M059J (cell line): ENCODE measurements at places on chromosomes 4 and X. TPM values are rescaled to one million over a fixed set of nuclear protein-coding genes. Genes with fewer than 3 reads are reported as not detected.

The FGFBP2 gene
- not detected in 2 replicates for total RNA-seq

The SHROOM2 gene
- 0.98 and 4.4 TPM in 2 replicates for total RNA-seq

The TRPC5OS gene
- total RNA-seq = not detected in 2 replicates

The SUPT20HL2 gene
- 0.17 TPM in 1 of 2 replicates, not detected in the other for total RNA-seq

The AREG gene
- not detected in 2 replicates for total RNA-seq

The GNRHR gene
- not detected in 2 replicates for total RNA-seq

The USP9X gene
- total RNA-seq = 48.5 and 81.7 TPM in 2 replicates

The TMSB15A gene
- 13.7 and 21.5 TPM in 2 replicates for total RNA-seq

The ADH7 gene
- not detected in 2 replicates for total RNA-seq

- DNase-seq = no peak
These were observed 470.5 kb downstream of the BCOR start for GRCh38 chrX:39627257-39627656.

GRCh38 chr4:81421346-81422218 is 50.1 kb downstream of the RASGEF1B start:
- DNase-seq = peak; percentile 34

GRCh38 chr4:52983563-52984303 is 121.6 kb downstream of the RASL11B start:
- DNase-seq = peak; percentile 58

GRCh38 chr4:126592088-126592487 is 1040.7 kb upstream of the INTU start:
- no peak for DNase-seq

DNA sequence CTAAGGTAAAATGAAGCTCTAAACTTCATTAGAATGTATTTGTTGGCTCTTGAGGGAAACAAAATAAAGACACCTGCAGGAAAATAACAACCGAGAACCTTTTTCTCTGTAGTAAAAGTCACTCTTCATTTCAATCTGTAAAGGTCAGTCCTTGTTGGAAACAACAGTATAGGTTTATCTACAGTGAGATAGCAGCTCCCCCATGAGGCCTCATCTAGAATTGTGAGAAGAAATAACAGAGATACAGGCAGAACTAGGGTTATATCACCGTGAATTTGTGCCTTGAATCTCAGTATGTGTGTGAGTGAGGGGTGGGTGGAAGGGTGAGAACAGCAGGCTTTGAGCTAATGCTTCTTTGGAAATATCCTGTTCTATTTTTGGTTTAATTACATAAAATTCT is 107.8 kb upstream of the FMR1 start:
- DNase-seq = peak; percentile 4

GRCh38 chrX:108203540-108203939 is 112.0 kb downstream of the ATG4A start:
- DNase-seq = no peak

DNA sequence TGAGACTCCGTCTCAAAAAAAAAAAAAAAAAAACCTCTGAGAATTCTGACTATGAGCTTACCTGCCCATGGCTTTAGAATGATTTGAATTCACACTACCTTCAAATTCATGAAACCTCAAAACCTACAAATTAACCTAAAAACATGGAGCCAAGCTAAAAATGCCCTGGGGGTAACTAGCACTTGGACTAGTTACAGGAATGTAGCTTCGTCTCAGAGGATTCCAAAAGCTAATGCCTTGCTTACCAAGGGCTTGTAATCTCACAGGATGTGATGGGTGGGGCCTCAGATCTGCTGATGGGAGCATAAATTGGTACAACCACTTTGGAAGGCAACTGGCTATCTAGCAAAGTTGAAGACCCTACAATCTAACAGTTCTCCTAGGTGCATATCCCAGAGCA is 79.4 kb upstream of the SPRY1 start:
- DNase-seq = peak; percentile 59

DNA sequence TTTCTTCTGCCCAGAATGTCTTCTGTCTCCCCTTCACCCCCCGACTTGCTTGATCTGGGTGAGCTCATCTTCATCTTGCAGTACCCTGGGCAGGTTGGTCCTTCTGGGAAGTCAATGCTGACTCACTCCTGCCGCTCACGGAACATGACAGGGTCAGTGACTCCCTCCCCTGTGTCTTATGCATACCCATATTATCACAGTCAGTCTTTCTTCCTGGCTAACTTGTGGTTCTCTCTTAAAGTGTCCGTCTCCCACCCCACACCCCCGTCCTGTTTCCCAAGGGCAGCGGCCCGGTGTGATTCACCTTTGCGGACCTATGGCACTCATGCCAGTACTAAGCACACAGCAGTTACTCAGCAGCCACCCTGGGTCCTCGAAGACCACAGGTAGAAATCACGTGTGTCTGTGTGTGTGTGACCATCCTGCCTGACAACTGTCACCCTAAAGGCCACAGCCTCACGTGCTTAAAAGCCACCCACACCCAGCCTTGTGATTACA is 17.7 kb downstream of the IQSEC2 start:
- DNase-seq = peak; percentile 92

- DNase-seq = no peak
These were observed 142.7 kb downstream of the CPEB2 start for GRCh38 chr4:15144967-15145295.

GRCh38 chr4:73583666-73584065 is 36.6 kb downstream of the RASSF6 start:
- no peak for DNase-seq

DNA sequence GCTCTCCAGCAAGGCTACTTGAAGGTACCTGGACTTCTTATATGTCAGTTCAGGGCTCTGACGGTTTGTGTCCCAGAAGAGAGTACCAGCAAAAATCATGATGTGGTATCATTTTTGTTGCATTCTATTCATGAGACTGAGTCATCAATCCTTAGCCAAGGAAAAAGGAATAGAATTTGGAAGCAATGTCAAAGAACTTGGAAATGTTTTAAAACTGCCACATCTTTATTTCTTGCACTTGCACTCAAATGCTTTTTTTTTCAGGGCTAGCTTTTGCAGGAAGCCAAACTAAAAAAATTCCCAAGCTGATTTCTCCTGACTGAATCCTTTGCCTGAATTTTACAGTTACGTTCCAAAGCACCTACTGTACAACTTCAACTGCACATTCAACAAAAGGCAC is 112.4 kb downstream of the NPFFR2 start:
- no peak for DNase-seq

DNA sequence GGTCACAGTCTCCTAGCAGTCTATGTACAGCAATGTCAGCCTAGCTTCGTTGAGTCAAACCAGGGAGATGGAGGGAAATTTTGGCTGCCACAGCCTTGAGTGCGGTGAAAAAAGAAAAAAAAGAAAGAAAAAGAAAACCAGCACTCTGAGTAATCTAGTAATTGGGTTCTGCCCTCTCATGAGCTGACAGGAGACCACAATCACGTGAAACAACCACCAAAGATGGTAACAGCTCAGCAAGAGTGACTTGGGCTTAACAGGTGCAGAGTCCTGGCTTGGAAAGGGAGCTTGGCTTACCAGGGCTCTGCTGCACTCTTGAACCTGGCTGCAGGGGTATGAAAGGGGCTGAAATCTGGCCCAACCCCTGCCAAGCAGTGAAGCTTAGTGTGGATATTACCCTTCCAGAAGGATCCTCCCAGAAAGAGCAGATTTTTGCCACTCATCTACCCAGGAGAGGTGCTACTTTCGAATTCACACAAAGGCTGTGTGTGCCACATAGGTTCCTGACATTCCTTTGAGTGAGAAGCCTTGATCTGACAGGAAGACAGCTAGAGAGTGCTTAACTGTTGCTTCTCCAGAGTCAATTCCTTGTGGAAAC is 350.3 kb downstream of the PTTG2 start:
- peak; percentile 86 for DNase-seq

GRCh38 chrX:42602136-42602535 is 175.8 kb downstream of the PPP1R2C start:
- DNase-seq = no peak

DNA sequence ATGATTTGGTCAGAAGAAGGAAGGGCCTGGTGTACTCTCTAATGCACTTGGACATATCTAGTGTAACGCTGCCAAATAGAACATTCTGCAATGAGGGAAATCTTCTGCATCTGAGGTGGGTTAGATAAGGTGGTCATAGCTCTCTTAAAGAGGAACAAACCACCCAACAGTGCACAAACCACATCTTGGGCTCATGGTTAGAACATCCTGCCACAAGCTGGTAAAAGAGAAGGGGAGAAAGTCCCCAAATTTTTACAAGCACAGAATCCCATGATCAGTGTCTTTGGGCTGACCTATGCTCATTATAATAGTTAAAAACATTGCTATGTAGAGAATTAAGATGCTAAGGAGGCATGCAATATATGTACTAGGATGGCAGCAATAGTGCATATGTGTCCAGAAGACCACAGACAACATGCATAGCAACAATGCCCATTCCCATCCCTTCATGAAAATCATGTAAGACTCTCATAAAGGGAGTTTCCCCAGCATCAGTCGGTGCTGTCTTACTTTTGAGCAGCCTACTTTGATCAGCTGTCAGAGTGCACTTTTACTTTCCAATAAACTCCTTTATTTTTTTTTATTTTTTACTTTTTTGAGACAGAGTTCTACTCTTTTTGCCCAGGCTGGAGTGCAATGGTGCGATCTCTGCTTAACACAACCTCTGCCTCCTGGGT is 99.7 kb upstream of the SLC7A11 start:
- no peak for DNase-seq

GRCh38 chr4:67776746-67777145 is 22.6 kb upstream of the GNRHR start:
- DNase-seq = no peak

- DNase-seq = no peak
These were observed 75.2 kb downstream of the JAKMIP1 start for GRCh38 chr4:6125103-6125651.

DNA sequence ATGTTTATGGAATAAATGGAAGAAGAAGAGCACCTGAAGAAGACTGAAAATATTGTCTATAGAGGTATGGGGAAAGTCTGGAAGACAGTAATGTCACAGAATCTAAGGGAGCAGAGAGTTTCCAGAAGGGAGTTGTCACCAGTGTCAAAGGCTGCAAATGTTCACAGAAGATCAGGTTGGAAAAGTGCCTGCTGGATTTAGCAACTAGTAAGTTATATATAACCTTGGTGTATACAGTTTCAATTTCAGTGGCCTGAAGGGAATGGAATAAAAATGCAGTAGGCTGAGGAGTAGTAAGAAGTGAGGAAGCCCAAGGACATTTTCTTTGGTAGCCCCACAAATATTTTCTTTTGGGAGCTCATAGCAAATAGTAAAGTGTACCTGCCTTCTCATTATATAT is 107.2 kb downstream of the SATL1 start:
- DNase-seq = no peak

DNA sequence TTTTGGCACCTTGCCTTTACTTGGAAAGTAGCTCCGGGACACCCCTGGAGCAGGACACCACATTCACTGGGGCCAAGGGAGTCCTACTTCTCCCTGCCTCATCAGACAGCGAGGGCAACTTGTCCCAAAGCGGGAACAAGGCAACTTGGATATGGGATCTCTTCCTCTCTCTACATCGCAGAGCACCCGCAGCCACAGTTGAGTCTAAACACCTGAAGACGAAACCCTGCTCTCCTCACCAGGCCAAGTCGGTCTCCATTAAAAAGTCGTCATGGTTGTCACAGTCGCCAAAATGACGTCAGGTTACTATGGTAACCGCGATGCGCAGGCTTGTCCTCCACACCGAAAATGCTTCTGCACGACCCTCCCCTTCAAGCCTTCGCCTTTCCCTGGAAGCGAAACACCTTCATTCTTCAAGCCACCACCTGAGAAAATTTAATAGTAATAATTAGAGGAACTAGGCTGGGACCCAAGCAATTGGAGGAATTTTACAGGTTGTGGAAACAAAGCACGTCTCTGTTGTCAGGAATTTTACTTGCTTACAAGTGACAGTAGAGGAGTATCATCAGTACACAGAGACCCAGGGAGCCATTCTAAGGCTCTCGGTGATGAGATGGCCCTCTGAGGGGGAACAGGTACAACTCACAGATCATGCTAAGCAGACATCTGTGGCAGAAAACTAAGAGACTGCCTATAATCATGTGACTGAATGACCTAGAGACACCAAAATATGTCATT is 30.5 kb upstream of the TCEAL4 start:
- DNase-seq = peak; percentile 78

- no peak for DNase-seq
These were observed 3.6 kb downstream of the GEMIN8 start for GRCh38 chrX:14026121-14026520.

DNA sequence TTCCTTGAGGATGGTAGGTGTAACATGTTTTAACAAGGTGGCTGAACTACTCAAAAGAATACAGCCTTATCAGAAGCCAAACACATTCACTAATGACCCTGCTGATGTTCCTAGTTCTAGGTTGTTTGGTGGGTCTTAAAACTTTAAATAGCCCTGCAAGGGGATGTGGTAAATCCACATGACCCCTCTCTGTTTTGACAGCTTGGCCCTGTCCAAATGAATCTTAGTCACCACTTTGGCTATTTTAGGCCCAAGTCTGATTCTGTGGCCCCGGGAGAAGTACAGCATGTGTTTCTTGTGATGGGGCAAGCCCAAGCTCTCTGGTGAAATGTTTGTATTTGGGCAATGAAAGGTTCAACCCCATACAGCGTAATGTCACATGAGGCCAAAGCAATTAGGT is 54.5 kb upstream of the GPR34 start:
- DNase-seq = no peak
